Caco-2 (cell line): ENCODE measurements at places on chromosomes 2 and 18. TPM values are rescaled to one million over a fixed set of nuclear protein-coding genes. Genes with fewer than 3 reads are reported as not detected.

DNA sequence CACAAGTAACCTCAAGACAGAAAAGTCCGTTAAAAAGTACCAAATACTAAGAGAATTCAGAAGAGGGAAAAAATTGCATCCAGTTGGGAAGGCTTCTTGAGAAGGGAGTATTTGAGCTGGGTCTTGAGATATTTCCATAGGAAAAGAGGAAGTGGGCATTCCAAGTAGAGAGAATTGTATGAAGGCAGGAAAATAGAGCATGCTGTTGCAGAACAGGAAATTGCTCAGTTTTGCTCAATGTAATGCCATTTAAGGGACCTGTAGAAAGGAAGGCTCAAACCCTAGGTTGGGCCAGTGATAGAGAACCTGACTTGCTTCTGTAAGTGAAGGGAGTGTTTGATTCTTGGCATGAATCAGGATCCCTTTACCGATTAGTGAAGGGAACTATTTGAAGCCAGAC is 1.0 kb upstream of the ZC3H8 start:
- DNase-seq, result no peak

DNA sequence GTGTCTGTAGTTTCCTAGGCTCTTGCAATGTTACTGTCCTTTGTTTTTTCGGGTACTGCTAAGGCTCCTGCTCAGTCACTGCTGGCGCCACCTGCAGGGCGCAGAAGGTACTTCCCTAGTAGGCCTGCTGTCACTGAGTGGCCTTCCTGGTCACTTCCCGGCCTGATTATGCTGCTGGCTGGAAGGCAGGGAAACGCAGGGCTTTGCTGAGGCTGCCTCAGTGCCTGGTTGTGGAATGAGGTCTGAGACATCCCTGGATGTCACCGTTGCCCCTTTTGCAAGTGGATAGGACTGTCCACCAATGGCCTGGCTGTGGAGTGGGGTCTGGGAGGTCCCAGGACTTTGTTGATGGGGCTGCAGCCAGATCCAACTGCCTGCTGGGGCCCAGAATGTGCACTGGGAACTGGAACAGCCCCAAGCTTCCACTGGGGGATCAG is 13.1 kb downstream of the DAW1 start:
- DNase-seq, result peak; percentile 68

DNA sequence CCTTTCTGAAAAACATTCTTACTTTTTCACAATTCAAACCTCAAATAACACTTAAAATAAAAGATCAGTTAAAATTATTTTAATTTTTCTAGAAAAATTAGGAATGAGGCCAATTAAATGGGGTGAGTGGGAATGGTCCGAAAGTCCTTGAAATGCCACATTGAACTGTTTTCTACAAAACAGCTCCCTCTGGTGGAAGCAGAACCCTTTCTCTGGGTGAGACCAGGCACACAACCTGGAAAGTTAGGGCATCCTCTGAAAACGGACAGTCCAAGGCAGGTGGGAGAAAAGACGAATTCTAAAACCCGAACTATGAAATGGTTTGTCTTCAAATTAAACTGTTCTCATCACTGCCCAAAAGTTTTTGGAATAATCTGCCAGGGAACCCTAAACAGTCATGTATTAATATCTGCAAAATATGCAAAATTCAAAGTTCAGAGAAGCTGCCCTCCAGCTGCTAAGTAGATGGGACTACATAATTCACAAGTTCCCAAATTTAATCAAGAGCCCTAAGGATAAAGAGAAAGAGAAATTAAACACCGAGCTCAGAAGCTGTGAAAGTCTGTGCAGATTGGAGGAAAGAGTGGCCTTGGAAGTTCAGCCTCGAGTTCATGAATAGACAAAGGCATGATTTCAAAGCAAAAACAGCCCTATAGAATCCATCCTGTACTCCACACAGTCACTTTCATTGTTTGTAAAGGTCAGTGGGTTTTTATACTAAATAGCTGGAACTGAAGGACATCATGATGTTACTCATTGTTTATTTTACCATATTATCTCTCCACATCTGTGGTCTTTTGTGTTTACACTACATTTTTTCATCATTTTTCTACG is 108.3 kb downstream of the PIEZO2 start:
- peak; percentile 51 for DNase-seq

GRCh38 chr2:197079832-197080555 is 153.5 kb upstream of the PGAP1 start:
- no peak for DNase-seq

DNA sequence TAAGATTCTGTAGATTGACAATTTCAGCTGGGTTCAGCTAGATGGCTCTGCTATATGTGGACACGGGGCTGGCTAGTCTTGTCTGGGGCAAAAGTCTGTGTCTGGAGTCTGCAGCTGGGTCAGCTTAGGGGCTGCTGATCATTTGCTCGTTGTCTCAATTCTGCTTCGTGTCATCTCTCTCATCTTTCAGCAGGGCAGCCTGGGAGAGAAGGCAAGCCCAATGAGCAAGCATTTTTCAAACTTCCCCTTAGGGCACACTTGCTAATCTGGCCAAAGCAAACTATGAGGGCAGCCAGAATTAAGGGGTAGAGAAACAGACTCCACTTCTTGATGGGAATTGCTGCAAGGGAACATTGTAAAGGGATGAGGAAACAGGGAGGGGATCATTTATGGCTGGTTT is 462.6 kb downstream of the SLC4A3 start:
- no peak for DNase-seq

GRCh38 chr2:233597522-233597921 is 19.9 kb upstream of the UGT1A8 start:
- DNase-seq, result no peak

GRCh38 chr18:28189400-28190239 is 12.7 kb upstream of the CDH2 start:
- no peak for DNase-seq

GRCh38 chr2:233470011-233470687 is 96.4 kb downstream of the USP40 start:
- no peak for DNase-seq

- DNase-seq, result no peak
Measured at GRCh38 chr2:135667045-135667444, 74.6 kb upstream of the UBXN4 start.

KCNS3 gene
- 0.14 and 0.20 TPM in 2 replicates for total RNA-seq

MYOM1 gene
- 0.41 and 0.49 TPM in 2 replicates for total RNA-seq

FAP gene
- total RNA-seq, result not detected in 2 replicates

CSRNP3 gene
- 1.2 and 1.3 TPM in 2 replicates for total RNA-seq

KCNIP3 gene
- total RNA-seq, result not detected in 2 replicates
